ENCODE measurements at places on chromosomes 16 and 17.

GRCh38 chr17:57823469-57824401 is 26.1 kb downstream of the MRPS23 start:
- DNase-seq, result no peak

GRCh38 chr16:19419698-19420075 is 2.0 kb downstream of the TMC5 start:
- DNase-seq, result no peak

- DNase-seq, result no peak
These were observed 169.2 kb downstream of the MRTFB start for GRCh38 chr16:14240219-14240843.

DNA sequence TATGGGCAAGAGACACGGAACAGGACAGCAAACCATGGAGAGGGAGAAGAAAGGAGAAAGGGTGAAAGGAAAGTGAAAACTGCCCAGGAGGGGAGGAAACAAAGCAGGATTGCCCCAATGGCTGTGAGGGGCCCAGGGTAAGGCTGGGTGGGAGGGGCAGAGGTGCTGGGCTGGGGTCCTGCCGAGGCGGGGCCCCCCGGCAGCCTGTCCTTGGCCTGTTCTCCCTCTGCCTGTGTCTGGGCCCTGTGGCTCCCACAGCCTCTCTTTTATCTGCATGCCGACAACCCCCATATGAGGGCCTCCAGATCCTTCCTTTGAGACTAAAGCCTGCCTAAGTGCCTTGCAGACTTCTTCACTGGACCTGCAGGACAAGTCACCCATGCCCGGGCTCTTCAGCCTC is 15.5 kb downstream of the ZNHIT3 start:
- DNase-seq, result no peak

DNA sequence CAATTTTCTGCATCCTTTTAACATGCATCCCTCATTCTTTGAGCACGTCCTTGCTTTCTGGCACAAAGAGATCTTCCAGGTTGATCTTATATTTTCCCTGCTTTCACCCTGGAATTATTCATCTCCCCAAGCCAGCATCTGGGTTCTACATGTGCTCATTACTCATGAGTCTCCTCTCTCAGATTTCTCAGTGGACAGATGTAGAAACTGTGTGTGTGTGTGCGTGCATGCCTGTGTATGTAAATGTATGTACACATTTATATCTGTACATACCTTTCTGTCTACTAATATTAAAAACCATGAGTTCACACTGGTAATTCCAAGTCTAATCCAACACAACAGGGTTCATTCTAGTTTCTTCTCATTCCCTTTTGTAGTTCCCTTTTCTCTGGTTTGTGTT is 41.9 kb upstream of the NSRP1 start:
- DNase-seq, result no peak

DNA sequence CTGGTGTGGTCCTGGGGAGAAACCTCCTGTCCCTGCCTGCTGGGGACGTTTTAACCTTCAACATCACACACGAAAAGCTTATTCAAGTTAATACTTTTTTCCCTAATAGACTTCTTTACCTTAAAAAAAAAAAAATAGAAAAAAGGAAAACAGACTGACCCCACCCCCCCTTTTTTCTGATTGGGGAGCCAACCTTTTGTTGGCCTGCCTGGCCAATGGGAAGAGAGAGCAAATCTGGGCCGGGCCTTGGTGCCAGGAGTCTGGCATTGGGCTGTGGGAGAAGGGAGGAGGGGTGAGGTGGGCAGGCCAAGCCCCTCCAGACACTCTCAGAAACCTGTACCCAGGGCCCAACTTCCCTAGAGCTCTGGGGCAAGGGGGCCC is 3.0 kb downstream of the CBX8 start:
- no peak for DNase-seq

- no peak for DNase-seq
These were observed 1.3 kb upstream of the ST6GALNAC2 start for GRCh38 chr17:76586741-76587487.

- DNase-seq, result no peak
These were observed 265.0 kb upstream of the FOXF1 start for GRCh38 chr16:86245351-86245750.

Data from esophagus squamous epithelium (tissue), 5 donors.